CD4-positive, alpha-beta T cell treated with Interleukin-4 for 4 hours (primary cell): ENCODE measurements at places on chromosomes 4 and X.

GRCh38 chr4:85556283-85556682, 81.3 kb downstream of the ARHGAP24 start:
- DNase-seq: no peak

DNA sequence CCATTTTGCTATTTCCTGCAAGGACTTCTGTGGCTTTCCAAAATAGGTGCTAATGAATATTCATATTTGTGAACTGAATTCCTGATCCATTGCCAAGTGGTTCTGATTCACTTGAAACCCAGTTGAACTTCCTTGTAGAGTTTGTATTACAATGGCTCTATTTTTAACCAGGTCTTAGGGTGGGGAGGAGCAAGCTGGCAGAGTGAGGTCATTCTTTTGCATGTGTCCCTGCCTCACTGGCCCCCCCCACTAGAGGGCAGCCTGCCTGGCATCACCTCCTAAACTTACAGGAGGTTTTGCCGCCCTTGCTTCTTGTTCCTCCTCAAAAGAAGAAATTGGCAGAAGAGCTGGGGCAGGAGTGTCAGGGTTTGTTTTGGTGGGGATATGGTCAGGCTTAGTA, 10.5 kb downstream of the PTTG2 start:
- DNase-seq: peak; percentile 60

- no peak for DNase-seq
Observed at GRCh38 chrX:14798805-14799397, 74.0 kb downstream of the FANCB start.

GRCh38 chr4:182235021-182235795, 8.0 kb upstream of the TENM3 start:
- no peak for DNase-seq

DNA sequence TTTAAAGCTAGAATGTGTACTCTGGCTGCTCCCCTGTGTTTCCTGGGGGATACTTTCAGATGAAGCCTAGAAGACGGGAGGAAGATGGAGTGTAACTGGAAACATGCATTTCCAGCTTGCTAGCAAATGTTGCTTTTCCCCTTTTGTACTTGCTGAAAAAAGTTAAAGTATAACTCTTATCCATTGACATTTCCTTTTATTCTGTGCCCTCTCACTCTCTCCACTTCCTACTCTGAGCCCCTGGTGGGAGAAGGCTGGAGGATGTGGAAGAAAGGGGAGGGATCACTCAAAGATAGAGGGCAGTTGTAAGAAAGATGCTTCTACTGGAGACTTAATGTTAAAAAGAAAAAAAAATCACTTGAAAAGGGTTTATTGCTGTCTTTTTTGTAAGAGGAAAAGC, 396.5 kb downstream of the DTHD1 start:
- no peak for DNase-seq

DNA sequence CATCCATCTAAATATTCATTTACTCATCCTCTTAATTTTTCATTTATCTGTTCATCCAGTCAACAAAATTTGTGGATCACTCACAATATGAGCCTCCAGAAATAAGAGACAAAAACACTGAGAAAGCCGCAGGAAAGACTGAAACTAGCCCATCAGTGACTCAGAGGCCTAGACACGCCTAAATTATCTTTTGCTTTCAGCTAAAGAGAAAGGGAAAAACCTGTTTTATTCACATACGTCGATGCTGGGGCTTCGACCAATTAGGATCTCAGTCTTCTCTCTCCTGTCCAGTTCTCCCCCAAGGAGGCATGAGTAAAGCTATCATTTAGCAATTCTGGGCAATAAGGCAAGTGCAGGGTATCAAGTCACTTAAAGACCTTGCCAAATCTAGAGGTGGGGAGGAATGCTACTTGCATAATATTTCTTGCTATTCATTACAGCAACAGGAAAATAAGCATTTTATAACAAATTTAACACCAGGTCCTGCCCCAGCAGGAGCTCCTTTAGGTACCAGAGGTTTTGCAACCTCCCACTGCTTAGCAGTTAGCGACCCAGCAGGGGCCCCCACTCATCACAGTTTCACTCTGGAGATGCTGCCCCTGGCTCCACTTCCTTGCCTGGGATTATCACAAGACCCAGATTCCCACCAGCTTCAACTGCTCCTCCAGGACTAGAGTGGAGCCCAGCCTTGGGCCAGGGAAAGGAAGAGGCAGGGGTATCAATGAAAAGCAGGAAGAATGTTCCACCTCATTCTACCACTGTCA, 30.1 kb upstream of the TMEM154 start:
- no peak for DNase-seq

GRCh38 chrX:9132036-9132638, 98.2 kb upstream of the FAM9B start:
- DNase-seq: no peak

DNA sequence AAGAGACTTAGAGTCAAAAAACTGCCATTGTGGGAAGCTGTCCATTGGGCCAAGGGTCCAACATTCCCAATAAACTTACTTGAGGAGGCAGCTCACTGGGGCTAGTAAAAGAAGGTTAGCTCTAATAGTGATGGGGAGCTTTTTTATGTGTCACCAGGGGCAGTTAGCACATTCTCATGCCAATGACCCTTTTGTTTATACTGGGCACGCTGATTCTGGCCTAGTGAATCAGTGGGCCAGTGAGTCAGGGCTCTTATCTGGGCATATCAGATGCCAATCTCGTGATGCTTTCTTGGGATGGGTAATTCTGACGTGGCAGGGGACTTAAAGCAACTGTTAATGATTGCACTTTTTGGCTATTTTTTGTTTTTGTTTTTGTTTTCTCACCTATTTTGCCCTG, 27.8 kb downstream of the TCEAL1 start:
- no peak for DNase-seq

- peak; percentile 32 for DNase-seq
Observed at GRCh38 chr4:70559211-70559830, 32.7 kb upstream of the AMBN start.

DNA sequence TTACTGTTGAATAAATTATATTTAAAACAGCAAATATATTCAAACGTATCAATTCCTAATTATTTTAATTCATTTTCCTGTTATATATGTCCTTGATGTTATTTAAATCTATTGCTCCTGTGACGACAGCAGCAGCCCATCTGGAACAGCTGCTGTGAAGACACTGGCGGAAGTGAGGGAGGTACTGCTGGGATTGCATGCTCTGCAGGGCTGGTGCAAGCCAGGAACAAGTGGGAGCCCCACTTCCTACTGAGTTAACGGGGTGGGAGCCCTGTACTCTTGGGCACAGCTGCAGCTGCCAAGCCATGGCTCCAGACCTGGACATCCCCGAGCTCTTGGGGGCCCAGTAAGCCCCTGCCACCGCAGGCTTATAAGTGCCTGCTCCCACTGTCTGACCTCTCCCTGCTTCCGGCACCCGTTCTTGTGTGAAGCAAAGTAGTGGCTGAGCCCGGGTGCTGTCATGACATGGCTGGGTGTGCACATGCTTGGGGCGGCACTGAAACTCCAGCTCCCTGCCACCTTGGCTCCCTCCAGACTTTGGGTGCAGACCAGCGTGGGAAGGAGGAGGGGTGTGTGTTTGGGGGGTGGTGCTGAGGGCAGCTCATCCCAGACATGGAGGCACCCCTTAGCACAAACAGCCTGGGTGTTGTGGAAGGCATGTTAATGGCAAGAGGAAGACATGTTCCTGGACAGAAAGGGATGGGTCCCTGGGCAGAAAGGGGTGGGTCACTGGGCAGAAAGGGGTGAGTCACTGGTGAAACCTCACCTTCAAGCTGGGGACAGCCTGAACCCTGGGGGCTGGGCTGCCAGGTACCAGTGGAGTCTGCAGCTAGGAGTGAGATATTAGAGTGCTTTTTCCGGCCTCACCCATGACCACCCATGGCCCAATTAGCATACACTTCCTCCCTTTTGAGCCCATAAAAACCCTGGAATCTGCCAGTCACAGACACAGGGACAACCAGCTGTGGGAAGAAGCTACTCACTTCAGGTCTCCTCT, 1981.3 kb upstream of the IGFBP7 start:
- no peak for DNase-seq

DNA sequence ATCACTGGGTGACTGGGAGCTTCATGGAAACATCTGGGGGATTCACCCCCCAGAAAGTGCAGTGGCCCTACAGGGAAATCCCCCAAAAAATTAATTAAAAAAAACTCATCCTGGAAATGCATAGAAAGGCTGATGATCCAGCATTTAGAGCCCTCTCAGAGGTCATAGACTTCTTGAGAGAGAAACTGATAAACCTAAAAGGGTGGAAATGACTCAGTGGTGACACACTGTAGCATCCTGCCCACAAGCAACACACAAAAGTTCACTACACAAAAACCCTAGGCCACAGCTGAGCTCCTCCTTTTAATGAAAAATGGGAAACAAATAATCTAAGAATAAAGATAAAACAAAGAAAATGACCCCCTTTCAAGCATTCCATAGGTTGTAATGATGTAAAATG, 911.5 kb downstream of the GLUD2 start:
- no peak for DNase-seq

GRCh38 chr4:186761393-186761792, 37.7 kb upstream of the FAT1 start:
- DNase-seq: no peak

- DNase-seq: no peak
Observed at GRCh38 chr4:7361280-7361895, 73.3 kb downstream of the PSAPL1 start.

DNA sequence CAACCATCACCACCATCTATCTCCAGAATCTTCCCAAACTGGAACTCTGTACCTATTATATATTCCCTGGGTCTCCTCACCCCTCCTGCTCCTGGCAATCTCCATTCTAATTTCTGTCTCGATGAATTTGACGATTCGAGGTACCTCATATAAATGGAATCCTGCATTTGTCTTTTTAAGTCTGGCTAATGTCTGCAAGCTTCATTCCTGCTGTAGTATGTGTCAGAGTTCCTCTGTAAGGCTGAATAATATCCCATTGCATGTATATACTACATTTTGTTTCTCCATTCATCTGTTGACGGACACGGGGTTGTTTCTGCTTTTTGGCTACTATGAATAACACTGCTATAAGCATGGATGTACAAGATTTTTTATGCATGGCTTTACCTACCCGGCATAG, 19.5 kb downstream of the PRKG2 start:
- no peak for DNase-seq

DNA sequence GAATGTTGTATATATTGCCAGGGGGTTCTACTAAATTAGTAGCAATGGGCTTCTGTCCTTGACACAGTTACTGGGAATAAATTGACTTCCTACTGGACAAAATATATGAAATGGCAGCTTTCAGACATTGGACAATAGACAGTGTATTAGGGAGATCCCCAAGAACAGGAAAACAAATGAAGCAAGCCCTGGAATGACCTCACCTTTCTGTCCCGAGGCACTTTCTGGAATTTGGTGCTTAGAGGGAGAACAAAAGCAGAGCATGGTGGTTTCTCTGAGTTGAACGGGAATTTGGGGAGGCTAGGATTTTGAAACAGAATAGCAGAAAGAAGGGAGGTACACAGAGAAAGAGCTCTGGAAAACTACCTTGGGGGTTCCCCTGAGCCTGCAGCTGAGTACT, 187.7 kb upstream of the MAGEB2 start:
- DNase-seq: no peak
